ENCODE measurements at places on chromosomes 7 and 10.

GRCh38 chr7:24328894-24329293, 44.9 kb downstream of the NPY start:
- DNase-seq, result no peak

- DNase-seq, result no peak
Observed at GRCh38 chr7:108604307-108605077, 34.8 kb downstream of the DNAJB9 start.

DNA sequence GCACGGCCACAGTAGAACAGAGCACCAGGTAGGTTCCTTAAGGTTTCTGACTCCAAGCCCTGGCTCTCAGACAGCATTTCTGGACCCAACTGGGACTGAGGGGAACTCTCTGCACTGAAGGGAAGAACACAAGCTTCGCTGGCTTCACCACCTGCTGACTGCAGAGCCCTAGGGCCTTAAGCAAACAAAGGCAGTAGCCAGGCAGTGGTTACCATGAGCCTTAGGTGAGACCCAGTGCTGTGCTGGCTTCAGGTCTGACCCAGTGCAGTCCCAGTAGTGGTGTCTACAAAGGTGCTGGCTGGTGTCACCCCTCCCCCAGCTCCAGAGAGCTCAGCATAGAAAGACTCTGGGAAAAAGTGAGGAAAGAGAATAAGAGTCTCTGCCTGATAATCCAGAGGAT, 59.5 kb downstream of the SIRT1 start:
- no peak for DNase-seq

GRCh38 chr10:100970914-100971811, 1.9 kb downstream of the SEMA4G start:
- no peak for DNase-seq

- no peak for DNase-seq
Observed at GRCh38 chr10:126586128-126586527, 84.4 kb downstream of the C10orf90 start.

GRCh38 chr10:101071267-101071884, 9.6 kb downstream of the KAZALD1 start:
- no peak for DNase-seq

DNA sequence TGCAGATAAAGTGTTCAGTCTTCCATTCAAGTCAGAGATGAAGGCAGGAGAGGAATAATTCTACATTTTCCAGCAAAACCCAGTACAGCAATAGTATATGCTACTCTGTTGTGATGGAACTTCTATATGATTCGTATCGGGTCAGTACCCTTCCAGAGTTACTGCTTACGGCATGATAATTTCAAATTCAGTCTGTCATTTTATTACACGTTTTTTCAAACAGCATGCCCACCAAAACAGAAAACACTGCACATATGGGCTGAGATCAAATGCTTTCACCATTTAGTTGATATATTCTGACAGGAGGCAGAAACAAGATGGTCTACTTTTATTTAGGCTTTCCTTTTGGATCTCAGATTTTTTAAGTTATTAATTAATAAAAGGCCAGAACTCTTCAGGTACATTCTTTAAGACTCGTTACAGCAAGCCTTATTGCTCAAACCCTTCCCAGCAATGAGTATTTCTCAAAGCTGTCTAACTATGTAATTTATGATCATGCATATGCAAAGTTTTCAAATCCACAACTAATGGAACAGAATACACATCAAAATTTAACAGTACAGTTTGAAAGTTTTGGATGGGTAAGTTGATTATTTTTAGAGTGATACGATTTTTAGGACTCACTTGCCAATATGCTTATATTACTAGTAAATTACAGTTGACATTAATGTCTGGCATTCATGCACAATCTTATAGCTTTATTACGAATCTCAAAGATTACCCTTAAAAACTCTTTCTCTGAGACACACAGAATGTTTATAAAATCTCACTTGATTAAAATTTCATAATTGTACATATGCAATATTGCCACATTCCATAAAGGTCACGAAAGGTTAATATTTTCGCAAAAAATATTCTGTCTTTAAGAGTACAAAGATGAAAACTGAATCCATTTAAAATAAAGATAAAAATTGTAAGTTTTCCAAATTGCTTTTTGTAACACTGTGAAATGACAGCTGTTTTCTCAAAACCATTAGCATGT, 91.0 kb downstream of the ANK3 start:
- DNase-seq, result no peak

DNA sequence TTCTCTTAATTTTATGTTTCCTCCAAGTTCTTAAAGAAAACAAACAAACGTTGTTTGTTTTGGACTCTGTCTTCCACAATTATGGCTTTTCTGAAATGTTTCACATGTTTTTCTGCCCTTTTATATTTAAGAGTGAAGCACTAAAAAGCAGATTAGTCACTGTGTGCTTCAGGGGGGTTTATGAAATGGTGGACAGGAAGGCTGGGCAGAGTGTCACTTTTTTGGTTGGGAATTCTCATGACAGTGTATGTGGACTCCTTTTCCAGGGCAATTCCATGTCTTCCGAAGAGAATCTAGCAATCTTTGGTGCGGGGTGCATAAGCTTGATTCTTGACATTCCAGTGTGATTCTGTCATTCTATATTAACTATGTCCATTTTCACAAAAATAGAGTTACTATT, 669.4 kb downstream of the PARD3 start:
- no peak for DNase-seq

- DNase-seq, result no peak
Observed at GRCh38 chr7:132780822-132781221, 204.6 kb upstream of the PLXNA4 start.

GRCh38 chr10:61337741-61338140, 115.4 kb downstream of the TMEM26 start:
- DNase-seq, result no peak

- DNase-seq, result no peak
Observed at GRCh38 chr7:73872056-73872908, 11.3 kb downstream of the TMEM270 start.

DNA sequence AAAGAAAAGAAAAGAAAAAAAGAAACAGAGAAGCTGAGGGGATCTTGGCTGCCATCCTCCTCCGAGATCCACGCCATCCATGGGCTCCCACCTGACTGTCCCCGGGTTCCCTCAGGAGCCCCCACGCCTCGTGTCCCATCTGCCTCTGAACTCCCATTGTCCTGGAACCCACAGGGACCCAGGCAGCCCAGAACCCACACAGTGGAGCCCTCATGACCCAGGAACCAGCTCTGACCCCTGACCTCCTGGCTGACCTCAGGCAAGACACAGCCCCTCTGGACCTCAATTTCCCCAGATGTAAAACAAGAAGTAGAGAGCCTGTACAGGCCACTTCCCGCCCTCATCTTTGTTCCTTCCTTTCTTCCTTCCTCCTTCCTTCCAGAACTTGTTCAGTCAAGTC, 40.4 kb downstream of the RASGEF1A start:
- no peak for DNase-seq

DNA sequence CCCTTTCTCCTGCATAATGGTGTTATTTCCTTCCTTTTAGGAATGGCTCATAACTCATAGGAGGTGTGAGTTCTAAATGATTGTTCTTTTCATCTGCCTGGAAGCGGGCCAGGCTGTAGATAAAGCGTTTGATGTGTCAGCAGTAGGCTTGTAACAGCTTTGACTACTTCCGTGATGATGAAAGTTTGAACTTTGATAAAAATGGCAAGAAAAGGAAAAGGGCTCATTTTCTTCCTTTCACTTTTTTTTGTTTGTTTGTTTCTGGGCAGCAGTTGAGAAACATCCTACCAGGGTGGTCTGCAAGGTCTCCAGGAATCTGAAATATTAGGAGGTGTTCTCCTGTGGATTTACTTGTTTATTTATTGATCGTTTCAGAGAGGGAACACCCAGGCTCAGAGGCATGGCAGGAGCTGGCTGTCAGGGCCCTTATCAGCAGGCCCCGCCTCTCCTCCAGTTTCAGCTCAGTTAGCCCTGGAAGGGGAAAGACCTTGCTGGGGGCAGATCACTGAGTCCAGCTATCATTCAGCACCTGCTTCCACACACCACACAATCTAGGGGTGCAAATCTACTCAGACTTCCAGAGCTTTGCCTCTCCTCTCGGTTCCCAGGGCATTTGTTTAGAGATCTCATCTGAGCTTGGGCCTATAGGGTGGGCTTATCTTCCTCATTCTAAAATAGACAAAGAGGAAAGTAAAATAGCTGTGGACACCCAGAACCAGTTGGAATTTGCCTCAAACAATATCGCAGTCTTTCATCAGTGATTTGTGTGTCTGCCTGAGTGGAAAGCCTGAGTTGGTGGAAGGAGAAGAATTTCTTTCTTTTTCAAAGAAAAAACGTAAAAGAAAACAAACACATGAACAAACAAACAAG, 130.9 kb downstream of the BMPER start:
- DNase-seq, result no peak

GRCh38 chr10:6738112-6738768, 158.2 kb upstream of the PRKCQ start:
- no peak for DNase-seq

- no peak for DNase-seq
Observed at GRCh38 chr7:23864973-23865372, 155.0 kb downstream of the STK31 start.

DNA sequence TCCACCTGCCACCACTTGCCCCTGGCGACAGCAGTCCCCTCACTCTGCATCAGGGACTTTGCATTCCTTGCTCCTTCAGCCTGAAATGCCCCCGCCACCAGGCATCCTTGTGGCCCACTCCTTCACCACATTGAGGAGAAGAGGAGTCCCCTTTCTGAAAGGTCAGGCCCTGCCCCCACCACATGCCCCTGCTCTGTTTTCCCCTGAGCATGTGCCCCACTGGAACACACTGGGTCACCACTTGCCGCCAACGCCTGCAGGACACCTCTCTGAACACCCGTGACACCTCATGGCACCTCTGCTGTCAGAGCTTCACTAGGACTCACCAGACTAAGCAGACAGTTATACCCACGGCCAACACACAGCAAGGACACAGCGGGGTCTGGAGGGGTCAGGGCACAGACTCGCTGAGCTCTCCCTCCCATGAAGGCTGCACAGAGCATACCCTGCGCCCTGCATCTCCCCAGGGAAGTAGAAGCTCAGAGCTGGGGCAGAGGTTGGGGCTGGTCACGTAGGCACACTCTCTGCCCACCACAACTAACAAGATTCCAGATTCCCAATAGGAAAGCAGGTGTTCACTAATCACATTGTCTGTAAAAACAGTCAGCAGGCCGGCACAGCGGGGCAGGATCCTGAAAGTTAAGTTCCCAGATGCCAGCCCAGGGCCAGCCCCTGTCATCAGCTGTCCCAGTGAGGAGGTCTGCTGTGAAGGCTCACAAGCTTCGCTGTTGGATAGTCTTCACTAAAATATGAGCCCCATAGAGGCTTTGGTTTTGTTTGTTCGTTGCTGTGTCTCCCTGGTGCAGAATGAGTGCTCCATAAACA, 5.8 kb upstream of the AOC1 start:
- DNase-seq, result no peak

DNA sequence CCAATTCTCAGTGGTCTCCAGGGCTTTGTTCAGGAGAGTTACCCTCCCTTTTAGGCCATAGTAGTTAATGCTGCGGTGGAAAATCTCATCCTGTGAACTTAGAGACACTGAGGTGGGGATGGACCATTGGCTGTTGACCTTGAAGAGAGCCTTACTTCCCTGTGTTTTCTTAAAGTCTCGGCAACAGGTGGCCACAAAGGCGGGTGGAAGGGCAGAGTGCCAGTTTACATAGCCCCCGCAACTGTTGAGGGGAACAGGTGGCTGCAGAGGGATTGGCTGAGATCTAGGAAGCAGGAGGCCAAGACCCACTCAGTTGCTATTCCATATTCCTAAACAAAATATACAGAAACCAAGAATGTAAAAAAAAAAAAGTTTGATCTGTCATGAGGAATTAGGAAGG, 160.6 kb downstream of the ST7 start:
- no peak for DNase-seq

GRCh38 chr7:65325793-65326432, 47.7 kb upstream of the ZNF92 start:
- no peak for DNase-seq

DNA sequence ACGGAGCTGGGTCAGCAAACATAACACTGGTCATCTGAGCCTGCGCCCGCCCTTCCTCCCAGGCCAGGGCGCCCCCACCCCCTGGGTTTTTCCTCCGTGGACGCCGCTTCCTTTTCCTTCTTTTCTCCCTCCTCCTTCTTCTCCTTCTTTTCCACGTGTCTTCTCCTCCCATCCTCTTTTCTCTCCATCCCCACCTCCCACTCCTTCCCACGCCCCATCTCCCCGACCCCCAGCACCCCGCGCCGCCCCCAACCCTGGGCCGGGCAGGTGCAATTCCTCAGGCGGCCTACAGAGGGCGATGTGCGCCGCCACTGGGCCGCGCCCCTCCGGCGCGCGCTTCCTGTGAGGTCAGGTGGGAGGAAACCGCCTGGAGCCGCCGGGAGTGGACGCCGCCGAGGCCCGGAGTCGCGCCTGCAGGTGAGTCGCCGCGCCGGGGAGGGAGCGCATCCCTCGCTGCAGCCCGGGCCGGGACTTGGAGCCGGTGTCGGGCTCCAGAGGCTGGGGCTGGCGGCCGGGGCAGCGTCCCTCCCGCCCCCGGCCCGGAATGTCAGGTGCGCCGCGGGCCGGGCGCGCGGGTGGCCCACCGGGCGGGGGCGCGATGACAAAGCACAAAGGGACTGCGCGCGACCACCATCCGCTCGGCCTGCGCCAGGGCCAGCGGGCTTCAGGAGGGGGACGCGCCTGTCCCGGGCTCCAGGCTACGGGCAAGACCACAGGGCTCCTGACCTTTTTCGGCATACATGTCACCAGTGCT, at the start of gene FAM241B:
Gene FAM241B, plus strand, starts transcription at position 351 of the 754 bp plus-strand sequence. CDS start 1,497 bp downstream, outside the sequence.
- no peak for DNase-seq

DNA sequence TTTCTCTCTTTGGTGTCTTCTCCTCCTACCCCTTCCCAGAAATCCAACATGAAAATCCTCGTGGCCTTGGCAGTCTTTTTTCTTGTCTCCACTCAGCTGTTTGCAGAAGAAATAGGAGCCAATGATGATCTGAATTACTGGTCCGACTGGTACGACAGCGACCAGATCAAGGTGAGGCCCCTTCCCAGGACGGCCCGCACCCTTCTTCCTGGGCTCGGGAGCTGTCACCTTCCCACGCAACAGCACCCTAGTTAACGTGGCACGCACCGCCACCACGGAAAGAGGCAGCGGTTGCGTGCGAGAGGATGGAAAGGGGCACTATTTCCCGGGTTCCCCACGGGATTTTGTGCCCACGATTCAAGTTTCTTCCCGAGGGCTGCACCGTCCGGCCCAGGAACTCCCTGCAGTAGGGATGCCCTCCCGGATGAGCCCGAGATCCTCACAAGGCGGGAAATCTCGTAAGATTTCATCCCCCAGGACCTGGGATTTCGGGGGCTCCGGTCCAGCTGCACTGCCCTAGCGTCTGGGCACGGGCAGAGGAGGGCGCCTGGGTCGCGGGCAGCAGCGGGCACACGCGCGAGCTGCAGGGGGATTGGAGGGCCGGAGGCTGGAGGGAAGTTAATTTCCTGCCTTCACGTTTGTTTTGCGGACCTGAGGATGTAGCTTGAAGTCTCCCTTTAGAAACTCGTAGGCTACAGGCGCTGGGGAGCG, 834 bp downstream of the TAC1 start:
- no peak for DNase-seq

- DNase-seq, result no peak
Observed at GRCh38 chr10:58892031-58892531, 284.4 kb upstream of the PHYHIPL start.
